ENCODE measurements at places on chromosomes 6 and 20. TPM values are rescaled to one million over a fixed set of nuclear protein-coding genes. Genes with fewer than 3 reads are reported as not detected.

Gene CDH4
- total RNA-seq: 10.8 TPM

Gene SCRT2
- total RNA-seq: not detected

Gene MAPK13
- total RNA-seq: 7.6 TPM

Gene TMEM74B
- not detected for total RNA-seq

Gene MTCH1
- total RNA-seq: 261 TPM

Gene RBBP8NL
- total RNA-seq: not detected

All from bronchus fibroblast of lung (primary cell).